ENCODE measurements at places on chromosomes 1 and 21.

GRCh38 chr1:28109639-28110038 lies 21.2 kb upstream of the EYA3 start:
- no peak for DNase-seq

- DNase-seq, result no peak
Measured at GRCh38 chr1:193794239-193794638, 607.8 kb upstream of the B3GALT2 start.

DNA sequence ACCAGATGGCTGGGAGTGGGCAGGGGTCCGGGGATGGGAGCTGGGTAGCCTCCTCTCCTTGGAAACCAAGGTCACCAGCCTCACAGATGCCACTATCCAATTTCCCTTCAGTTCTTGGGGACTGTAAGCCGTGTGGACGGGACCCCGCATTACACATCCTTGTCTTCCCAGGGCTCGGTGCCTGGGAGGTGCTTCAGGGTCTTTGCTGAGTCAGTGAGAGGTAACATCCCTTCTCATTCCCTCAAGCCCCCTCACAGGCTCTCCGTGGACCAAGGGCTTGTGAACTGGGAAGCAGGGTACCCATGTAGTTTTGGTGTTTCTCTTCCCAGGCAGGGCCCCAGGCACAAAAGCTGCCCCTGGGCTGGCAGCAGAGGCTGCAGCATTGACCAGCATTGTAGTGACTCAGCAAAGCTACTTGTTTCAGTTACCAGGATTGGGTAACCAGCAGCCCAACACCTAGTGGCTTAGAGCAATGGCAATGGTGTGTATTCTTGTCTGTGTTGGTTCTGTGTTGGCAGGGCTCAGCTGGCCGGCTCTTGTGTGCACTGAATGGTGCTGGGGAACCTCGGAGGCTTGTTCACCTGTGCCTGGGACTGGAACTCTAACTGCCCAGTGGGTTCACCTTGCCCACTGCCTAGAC lies 24.6 kb upstream of the PCBP3 start:
- no peak for DNase-seq

GRCh38 chr21:36747041-36747814 lies 48.3 kb downstream of the SIM2 start:
- no peak for DNase-seq

DNA sequence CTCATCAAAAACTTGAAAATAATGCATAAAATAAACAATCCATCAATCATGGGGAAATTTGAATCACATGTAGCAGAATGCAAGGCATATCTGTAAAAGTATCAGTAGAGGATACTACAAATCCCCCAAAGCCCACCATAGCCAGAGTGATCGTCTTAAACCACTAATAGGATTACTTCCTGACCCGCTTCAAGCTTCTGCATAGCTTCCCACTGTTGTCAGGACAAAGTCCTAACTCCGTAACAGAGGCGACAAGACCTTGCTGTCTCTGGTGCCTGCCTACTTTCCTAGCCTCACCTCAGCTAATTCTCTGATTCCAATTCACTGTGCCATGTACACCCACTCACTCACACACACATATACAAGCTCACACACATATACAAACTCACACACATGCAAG lies 161.2 kb upstream of the NFIA start:
- DNase-seq, result no peak

DNA sequence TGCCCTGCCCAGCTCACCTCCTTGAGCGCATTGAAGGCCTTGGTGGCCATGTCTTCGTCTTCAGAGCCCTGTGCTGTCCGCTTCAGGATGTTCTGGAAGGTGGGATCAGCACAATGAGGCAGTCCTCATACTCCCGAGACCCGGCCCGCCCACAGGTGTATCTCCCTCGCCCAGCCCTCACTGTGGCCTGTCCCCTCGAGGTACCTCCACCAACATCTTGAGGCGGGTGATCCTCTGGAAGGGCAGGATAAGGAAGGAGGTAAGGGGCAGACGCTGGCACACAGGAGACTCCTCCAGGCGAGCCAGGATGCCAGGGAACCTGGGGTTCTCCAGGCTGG lies 7.1 kb downstream of the ARHGEF19 start:
- no peak for DNase-seq

GRCh38 chr1:80036690-80037432 lies 1030.3 kb upstream of the ADGRL4 start:
- DNase-seq, result no peak

DNA sequence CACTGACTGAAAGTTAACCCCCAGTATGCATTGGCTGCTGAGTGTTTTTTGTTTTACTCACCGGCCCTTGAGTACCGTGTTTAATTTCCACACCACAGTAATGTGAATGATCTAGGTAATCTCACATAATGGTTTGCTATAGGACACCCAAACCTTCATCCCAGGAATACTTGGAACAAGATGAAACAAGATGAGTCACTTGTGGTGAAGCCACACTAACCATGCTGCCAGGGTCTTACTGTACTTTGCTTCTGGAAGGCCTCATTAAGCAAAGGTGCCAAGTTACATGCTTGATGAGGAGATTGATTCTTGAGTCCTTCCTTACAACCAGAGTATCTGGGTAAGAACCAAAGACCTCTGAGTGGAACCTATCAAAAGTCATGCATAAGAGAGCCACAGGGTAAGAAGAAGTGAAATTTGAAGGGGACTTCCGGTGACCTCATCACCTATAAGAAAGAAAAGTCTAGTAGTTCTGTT lies 163.3 kb downstream of the NRIP1 start:
- peak; percentile 45 for DNase-seq

- DNase-seq, result no peak
Measured at GRCh38 chr1:73044241-73045036, 762.1 kb upstream of the NEGR1 start.

DNA sequence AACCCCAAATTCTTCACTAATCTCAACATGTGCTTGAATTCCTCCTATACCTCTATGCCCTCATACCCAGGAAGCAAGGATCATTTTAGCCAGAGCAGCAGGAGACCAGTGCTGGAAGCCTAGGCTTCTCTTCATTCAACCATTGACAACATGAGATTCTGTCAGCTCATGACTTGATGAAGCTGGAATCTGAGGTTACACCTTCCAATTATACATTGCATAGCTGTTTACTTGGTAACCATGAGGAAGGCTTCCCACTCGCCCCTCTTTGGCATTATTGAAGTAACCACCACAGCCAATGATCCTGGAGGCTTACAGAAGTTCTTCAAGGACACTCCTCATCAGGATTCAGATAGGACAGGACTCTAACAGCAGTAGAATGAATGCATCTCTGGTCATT lies 160.3 kb downstream of the TPR start:
- DNase-seq, result no peak

DNA sequence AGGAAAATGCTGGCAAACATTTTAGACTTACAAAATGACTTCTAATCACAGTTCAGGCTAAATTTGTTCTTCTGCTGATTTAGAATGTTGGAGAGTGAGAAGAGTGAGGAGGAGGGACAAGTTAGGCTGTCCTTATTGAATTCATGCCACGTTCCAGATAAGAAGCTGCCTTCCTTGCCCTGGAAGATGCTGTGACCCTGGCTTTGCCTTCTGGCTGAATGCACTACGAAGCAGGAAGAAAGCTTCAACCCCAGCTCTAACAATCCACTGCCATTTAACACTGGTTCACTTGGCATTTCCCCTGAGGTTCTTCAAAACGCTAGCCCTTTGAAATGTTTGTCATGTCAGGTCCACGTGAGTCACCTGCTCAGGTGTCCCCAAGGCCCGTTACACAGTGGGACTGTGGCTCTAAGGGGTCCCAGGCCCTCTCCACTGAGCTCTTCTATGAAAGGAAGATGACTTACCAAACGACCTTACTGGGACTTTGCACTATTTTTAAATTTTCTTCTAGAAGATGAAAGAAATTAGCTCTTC lies 30.0 kb upstream of the LRRC8C start:
- no peak for DNase-seq

DNA sequence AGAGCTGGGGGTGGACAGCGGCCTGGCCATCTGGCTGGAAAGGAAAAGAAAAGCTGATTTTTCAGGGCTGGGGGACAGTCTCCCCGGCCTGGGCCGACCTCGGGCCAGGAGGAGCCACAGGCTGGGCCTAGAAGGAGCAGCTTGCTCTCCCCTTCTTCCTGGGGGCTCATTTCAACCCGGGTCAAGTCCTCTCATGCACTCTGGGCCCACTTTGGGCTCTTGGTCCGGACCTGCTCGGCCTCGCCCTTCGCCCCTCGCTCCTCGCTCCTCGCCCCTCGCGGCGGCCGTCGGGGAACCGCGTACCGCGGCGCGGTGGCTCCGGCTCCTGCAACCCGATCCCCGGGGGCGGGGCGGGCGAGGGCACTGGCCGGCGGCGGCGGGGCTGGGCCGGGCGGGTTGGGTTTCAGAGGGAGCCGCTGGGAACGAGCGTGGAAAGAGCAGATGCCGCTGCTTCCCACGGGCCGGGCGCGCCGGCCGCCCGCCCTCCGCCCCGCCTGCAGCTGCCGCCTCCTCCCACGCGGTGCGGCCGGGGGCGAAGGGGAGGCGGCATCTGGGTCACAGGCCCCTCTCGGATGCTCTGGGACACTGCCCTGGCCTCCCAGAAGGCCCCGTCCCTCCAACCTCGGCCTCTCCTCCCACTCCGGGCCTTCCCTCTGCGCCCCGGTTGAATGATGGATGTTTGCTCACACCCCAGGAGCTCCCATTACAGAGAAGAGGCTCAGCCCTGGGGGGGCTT lies 6.6 kb downstream of the HEYL start:
- DNase-seq, result peak; percentile 58

- DNase-seq, result peak; percentile 82
Measured at GRCh38 chr1:66503841-66504470, 30.0 kb upstream of the SGIP1 start.

DNA sequence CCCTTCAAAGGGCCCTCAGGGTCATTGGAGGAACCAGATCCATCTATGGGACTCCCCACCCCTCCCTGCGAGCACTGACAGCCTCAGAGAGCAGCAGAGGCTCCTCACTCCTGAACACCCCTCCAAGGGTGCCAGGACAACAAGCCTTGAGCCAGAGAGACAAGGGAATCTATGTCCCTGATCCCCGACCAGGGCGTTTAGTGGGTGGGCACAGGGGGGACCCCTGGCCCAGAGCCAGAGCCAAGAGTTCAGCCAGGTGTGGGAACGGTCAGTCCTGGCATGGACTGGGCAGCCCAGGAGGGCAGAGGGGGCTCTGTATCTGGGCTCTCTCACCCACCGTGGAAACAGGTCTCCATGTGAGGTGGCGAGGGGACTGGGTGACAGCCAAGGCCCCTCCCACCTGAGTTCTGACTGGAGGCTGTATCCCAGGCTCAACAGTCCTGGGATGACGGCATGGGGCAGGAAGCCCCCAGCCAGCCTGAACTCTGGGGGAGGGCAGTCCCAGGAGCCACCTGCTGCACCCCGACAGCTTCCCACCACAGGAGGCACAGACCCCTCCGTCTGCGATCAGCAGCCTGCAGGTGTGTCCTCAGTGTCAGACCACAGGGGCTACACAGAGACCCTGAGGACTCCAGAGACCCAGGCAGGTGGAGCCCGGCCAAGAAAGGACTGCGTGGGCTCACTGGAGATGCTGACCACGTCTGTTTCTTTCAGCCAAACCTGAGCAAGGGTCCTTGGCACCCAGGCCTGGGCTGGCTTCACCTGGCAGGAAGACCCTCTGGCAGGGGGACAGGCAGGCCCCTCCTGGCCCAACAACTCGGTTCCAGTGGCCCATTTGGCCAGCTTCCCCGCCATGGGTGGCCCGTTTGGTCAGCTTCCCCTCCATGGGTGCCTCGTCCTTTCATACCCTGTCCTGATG lies 11.2 kb upstream of the SRARP start:
- no peak for DNase-seq

- DNase-seq, result no peak
Measured at GRCh38 chr1:226958300-226958699, 18.2 kb downstream of the COQ8A start.

- peak; percentile 45 for DNase-seq
Measured at GRCh38 chr1:23865543-23865930, 2.6 kb downstream of the FUCA1 start.
